HFFc6 (cell line): ENCODE measurements at places on chromosomes 11 and 22. TPM values are rescaled to one million over a fixed set of nuclear protein-coding genes. Genes with fewer than 3 reads are reported as not detected.

Gene CRYBB1
- total RNA-seq: not detected in 3 replicates

- no peak overlapping the region for H3K4me3 ChIP-seq
- no peaks in the 10 kb centered on the region; the same call in 1 of the 2 replicates for H3K27me3 ChIP-seq
- H3K36me3 ChIP-seq: peaks cover 4% of the 10 kb centered on the region; the same call in 1 of the 2 replicates
- no peak overlapping the region for H3K27ac ChIP-seq
- DNase-seq: no peak
Observed at GRCh38 chr22:46967445-46968358, 205.3 kb downstream of the TBC1D22A start.

- H3K27me3 ChIP-seq: peaks cover 34% of the 10 kb centered on the region
- no peak overlapping the region for H3K27ac ChIP-seq
- no peak overlapping the region for H3K4me3 ChIP-seq
- H3K4me1 ChIP-seq: peaks cover 21% of the 10 kb centered on the region
Observed at GRCh38 chr22:36197514-36198146, 4.0 kb downstream of the APOL4 start.

GRCh38 chr22:23305321-23305910 lies 125.1 kb downstream of the BCR start:
- peak overlapping the region; percentile 92 for H3K27ac ChIP-seq
- DNase-seq: peak; percentile 69
- peaks cover 36% of the 10 kb centered on the region for H3K4me1 ChIP-seq
- no peaks in the 10 kb centered on the region; the same call in none of the 2 replicates for H3K27me3 ChIP-seq
- peaks cover 6% of the 10 kb centered on the region for H3K36me3 ChIP-seq
- H3K4me3 ChIP-seq: peak overlapping the region; percentile 77; the same call in 1 of the 2 replicates

DNA sequence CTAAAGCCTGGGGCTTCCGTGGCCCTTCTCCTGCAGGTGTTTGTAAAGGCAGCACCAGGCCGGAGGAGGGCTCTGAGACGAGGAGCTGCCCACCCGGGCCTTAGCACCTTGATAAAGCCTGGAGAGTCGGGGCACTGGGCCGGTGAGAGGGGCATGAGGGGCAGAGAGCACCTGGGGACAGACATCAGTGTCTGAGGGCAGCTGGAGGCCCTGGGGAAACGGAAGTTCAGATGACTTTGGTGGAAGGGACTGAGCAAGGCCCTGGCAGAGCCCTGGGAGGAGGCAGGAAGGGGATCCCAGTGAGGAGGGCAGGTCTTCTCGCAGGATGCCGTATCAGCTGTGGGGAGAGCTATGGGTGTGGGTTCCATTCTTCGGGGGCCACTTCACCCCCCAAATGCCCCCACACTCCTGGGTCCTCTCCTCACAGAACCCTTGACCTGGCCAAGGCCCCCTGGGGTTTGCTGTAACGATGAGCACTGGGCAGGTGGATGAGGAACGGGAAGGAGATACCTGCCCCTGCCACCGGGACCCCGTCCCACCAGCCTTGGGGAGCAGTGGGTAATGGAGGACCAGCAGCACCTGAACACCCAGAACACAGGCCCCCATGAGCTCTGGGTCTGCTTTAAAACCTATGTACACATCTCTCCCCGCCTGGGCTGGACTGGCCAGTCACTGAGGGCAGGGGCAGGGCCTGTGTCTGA lies 7.4 kb downstream of the C1QTNF6 start:
- DNase-seq: no peak
- H3K36me3 ChIP-seq: no peaks in the 10 kb centered on the region
- peaks cover 7% of the 10 kb centered on the region for H3K27me3 ChIP-seq
- no peak overlapping the region for H3K4me3 ChIP-seq
- peaks cover 39% of the 10 kb centered on the region for H3K4me1 ChIP-seq
